ENCODE measurements at places on chromosomes 4 and X. TPM values are rescaled to one million over a fixed set of nuclear protein-coding genes. Genes with fewer than 3 reads are reported as not detected.

ART3 gene
- not detected for total RNA-seq

EPGN gene
- total RNA-seq, result not detected

AWAT2 gene
- not detected for total RNA-seq

DNA sequence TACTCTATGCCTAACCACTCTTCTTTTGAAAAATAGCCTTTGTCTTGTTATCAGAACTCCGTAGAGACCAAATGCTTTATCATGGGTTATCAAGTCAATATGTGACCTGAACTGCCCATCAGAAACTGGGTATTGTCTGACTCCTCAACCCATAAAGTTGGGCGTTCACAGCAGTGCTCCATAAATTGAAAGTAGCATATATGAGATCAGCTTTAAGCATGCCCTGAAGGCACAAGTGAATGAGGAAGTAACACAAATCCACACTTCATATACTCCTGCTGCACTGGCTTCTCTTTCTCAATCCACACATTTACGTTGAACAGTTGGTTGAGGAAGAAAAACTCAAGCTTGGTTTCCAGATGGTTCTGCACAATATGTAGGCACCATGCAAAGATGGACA is 1106.0 kb downstream of the STIM2 start:
- H3K27me3 ChIP-seq, result no peaks in the 10 kb centered on the region
- no peak for DNase-seq
- H3K27ac ChIP-seq, result no peak overlapping the region
- H3K36me3 ChIP-seq, result no peaks in the 10 kb centered on the region
- no peak overlapping the region for H3K4me3 ChIP-seq

DNA sequence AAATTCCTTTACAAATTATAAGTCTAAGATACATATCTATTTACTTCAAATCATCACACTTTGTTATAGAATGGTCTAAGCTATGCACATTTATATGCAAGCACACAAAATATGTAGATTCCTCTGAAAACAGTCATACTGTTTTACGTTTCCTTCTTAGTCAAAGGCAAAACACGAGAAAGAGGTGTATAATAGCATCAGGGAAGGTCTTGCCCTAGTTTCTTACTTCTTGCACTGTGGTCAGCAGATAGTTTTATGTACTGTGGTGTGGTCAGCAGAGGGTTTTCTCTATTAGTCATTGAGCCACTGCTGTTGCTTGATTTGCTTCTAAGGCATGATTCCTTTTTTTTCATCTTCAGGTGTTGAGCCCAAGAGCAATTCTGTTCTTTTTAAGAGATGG is 117.7 kb downstream of the ADAM29 start:
- no peak for DNase-seq
- H3K4me1 ChIP-seq, result peaks cover 2% of the 10 kb centered on the region
- no peaks in the 10 kb centered on the region for H3K36me3 ChIP-seq
- H3K4me3 ChIP-seq, result no peak overlapping the region
- H3K27ac ChIP-seq, result no peak overlapping the region

GRCh38 chr4:153804722-153805121 is 15.8 kb upstream of the SFRP2 start:
- no peaks in the 10 kb centered on the region for H3K27me3 ChIP-seq
- H3K4me3 ChIP-seq, result no peak overlapping the region
- H3K27ac ChIP-seq, result no peak overlapping the region
- H3K4me1 ChIP-seq, result no peaks in the 10 kb centered on the region
- no peaks in the 10 kb centered on the region for H3K36me3 ChIP-seq

DNA sequence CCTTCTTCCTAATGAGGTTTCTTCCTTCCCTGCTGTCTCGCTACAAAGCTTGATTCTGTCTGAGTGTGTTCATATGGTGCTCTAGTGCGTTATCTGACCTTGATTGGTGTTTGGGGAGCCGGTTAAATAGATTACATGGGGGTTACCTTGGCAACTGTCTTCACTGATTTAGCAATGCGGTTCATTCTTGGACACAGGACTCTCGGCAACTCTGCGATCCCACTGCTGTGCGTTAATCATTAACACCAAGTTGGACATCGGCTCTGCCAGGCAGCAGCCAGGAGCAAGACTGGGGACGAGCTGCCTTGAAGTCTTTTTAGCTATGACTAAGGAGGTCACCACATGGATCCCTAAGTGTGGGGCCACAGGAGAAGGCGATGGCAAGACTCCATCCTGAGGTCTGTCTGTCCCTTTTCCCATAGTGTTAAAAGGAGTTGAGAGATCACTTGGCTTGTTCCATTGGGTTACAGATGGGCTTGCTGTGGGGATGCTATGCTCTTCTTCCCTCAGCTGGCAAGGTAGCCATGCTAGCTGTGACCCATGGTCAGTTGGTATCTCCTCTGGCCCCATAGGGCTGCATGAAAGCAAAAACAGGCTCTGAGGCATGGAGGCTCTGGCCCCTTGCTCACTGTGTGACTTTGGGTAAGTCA is 93.4 kb upstream of the MAMLD1 start:
- no peaks in the 10 kb centered on the region for H3K4me1 ChIP-seq
- no peak overlapping the region for H3K27ac ChIP-seq

DNA sequence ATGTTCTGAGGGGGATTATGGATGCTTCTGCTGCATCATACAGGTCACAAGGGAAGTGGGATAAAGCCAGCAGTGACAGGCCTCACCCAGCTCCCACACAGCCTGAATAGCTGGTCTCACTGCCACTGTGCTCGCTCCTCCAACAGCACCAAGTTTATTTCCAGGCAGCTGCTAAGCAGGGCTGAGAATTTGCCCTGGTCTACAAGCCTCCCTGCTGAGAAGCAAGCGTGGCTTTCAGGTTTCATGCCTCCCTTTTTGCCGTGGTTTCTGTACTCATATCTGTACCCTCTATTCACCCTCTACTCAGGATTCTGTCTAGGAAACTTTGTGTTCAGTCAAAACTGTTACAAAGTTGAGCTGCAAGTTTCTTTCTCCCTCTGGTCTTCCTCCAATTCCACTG is 78.6 kb downstream of the MAGEC1 start:
- H3K27me3 ChIP-seq, result no peaks in the 10 kb centered on the region
- no peak for DNase-seq
- no peaks in the 10 kb centered on the region for H3K36me3 ChIP-seq
- no peak overlapping the region for H3K4me3 ChIP-seq
- no peak overlapping the region for H3K27ac ChIP-seq
- H3K4me1 ChIP-seq, result no peaks in the 10 kb centered on the region

- no peak within 1 kb of the TSS for H3K27ac ChIP-seq
- DNase-seq, result peak; percentile 71
- H3K4me3 ChIP-seq, result peak within 1 kb of the TSS; percentile 51
- peaks cover 4% of the 10 kb centered on the region for H3K4me1 ChIP-seq
These were observed at the start of gene LRAT for GRCh38 chr4:154743683-154744340. TSS of gene LRAT (plus strand) at chr4:154744000. CDS start at chr4:154744327, 327 bp downstream.
